ENCODE measurements at places on chromosomes 1 and 21.

DNA sequence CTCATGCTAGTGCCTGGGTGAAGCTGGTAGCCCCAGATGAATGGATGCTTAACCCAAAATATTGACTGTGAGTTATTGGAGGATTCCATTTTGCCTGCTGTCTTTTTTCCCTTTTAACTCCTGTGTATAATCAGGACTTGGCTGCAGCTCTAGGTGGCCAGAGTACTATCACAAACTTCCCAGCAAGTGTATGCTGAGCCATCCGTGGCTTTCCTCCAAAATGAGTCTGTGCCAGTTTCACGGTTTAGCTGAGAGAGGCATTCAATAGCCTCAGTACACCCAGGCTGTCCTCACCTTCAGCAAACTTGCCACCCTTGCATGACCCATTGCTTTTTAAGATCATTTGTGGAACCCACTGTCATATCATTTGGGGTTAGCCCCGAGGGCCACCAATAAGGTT, 5.3 kb upstream of the DPT start:
- DNase-seq = no peak

- no peak for DNase-seq
Measured at GRCh38 chr1:15848143-15848928, 829 bp downstream of the SPEN start.

DNA sequence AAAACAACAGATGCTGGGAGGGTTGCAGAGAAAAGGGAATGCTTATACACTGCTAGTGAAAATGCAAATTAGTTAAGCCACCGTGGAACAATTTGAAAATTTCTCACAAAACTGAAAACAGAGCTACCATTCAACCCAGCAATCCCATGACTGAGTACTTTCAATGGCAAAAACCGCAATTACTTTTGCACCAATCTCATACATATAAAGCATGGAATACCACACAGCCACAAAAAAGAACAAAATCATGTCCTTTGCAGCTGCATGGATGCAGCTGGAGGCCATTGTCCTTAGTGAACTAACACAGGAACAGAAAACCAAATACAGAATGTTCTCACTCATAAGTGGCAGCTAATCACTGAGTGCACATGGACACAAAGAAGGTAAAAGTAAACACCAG, 6.3 kb upstream of the OR2T8 start:
- DNase-seq = no peak

DNA sequence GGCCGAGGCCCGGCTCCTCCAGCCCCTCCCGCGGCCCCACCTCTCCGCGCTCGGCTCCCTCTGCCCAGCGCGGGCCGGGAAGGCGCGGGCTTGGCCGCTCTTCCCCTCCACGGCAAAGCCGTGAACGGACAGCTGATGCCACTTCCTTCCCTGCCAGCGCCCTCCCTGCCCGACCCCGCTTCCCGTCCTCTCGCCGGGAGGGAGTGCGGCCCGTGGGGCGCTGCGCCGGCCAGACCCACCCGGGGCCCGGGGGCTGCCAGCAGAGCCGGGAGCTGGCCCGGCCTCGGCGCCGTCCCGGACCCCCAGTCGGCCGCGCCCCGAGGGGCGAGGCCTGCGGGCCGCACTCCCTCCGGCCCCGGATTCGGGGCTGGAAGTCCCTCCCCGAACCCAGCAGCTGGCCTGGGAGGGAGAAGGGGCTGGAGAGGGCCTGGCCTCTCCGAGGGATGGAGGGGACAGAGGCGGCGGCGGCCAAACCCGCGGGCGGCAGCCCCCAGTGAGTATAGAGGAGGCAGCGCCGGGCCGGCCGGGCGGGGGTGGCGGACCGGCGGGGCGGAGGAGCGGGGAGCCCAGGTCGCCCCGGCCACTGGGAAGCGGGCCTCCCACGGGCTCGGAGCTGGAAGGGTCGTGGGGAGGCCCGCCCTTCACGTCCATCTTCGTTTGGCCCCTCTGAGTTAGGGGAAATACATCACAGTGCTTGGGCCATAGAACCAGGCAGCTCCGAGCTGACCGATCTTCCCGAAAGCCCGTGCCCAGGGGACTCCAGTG, at the start of gene KIAA1614:
Gene KIAA1614, plus strand, starts transcription at position 97 of the 765 bp plus-strand sequence. Its CDS starts 347 bp downstream, at position 444.
- no peak for DNase-seq

GRCh38 chr1:155463865-155464650, 98.5 kb downstream of the ASH1L start:
- no peak for DNase-seq
